CD14-positive monocyte (primary cell): ENCODE measurements at places on chromosomes 3 and 15. TPM values are rescaled to one million over a fixed set of nuclear protein-coding genes. Genes with fewer than 3 reads are reported as not detected.

GRCh38 chr3:103918336-103918735 is 1448.4 kb upstream of the ALCAM start:
- no peaks in the 10 kb centered on the region for H3K4me1 ChIP-seq
- no peak for DNase-seq
- no peaks in the 10 kb centered on the region for H3K36me3 ChIP-seq

GRCh38 chr3:39080026-39080425 is 27.4 kb downstream of the GORASP1 start:
- H3K27ac ChIP-seq = no peak overlapping the region
- no peak overlapping the region for H3K4me3 ChIP-seq
- DNase-seq = no peak

DNA sequence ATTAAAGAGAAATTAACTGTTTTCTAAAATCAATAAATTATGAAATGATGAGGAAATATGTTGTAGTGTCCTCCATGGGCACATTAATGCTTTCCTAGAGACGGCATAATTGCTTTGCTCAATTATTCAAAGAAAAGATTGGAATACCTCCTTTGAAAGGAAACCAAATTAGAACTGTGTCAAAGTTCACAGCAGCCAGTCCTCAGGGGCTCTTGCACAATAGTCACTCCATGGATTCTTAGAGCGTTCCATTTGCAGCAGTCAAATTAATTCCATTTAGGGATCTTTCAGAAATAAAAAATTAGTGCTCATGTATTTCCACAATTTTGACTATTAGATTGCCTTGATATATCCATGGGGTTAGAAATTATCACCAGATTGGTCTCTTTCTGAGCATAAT is 841.6 kb upstream of the DPPA4 start:
- H3K4me1 ChIP-seq = no peaks in the 10 kb centered on the region
- no peaks in the 10 kb centered on the region for H3K36me3 ChIP-seq
- H3K27ac ChIP-seq = no peak overlapping the region
- no peaks in the 10 kb centered on the region for H3K27me3 ChIP-seq

DNA sequence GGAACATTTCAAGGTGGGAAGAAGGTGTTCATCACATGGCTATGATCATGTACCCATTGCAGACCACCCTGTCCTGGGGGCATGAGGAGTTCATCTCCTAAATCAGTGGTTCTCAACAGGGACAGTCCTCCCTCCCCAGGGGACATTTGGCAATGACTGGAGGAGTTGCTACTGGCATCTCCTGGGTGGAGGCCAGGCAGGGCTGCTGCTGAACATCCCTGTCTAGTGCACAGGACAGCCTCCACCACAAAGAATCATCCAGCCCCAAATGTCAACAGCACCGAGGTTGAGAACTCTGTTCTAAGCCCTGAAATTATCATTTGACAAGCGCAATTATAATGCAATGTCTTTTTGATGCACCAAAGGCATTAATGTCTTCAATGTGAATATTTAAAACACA is 4.4 kb upstream of the DNAJB8 start:
- H3K27ac ChIP-seq = no peak overlapping the region
- no peaks in the 10 kb centered on the region for H3K4me1 ChIP-seq
- no peak for DNase-seq

DNA sequence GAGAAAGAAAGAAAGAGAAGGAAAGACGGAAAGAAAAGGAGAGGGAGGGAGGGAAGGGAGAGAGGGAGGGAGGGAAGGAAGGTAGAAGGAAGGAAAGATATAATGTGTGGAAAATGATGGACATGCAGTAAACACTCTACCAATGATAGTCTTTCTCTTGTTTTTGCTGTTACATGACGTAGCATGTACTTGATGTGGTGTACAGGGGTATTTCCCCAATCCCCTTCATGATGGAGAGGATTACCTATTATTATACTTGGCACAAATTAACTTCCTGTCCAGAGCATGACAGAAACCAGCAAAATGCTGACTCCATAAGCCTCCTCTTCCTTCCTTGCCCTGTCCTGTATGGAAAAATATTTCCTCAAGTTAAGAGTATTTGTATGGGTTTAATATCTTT is 124.4 kb downstream of the B3GALNT1 start:
- H3K4me3 ChIP-seq = peak overlapping the region; percentile 49
- peaks cover 62% of the 10 kb centered on the region for H3K4me1 ChIP-seq
- DNase-seq = peak; percentile 70

GRCh38 chr3:31247850-31248562 is 284.7 kb upstream of the STT3B start:
- H3K27me3 ChIP-seq = no peaks in the 10 kb centered on the region
- H3K4me1 ChIP-seq = peaks cover 3% of the 10 kb centered on the region
- no peak overlapping the region for H3K27ac ChIP-seq
- DNase-seq = no peak
- no peak overlapping the region for H3K4me3 ChIP-seq
- H3K36me3 ChIP-seq = no peaks in the 10 kb centered on the region

- no peak overlapping the region for H3K4me3 ChIP-seq
- no peaks in the 10 kb centered on the region for H3K36me3 ChIP-seq
- H3K4me1 ChIP-seq = no peaks in the 10 kb centered on the region
- peaks cover 39% of the 10 kb centered on the region for H3K27me3 ChIP-seq
- H3K27ac ChIP-seq = no peak overlapping the region
Observed at GRCh38 chr15:73754461-73754860, 1.3 kb upstream of the INSYN1 start.

DNA sequence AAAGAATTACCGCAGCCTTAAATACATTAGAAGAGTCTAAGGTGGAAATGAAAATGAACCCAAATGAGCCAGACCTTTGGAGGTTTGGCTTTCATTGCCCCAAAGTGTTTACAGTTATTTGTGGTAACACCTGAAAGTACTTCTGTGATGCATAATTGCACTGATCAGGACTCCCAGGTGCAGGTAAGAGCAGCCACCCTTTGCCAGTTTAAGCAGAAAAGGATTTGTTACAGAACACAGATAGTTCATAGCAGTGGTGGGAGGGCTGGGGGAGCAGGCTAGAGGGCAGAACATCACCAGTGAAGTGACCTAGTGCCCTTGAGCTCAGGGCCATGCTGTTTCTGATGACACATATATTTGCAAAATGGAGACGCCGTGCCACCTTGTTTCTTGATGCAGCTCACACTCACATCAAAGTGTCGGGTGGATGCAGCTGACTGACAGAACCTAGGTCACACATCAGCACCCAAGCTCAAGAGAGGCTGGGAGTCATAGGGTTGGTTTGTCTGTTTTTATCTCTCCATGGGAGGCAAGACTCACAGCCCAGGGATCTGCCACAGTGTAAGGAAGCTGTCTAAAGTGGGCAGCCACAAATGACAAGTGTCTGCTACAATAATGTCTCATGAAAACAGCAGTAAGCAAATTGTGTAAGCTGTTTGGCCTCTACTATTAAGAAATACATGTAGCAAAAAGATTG is 49.1 kb downstream of the NEK11 start:
- no peaks in the 10 kb centered on the region for H3K36me3 ChIP-seq
- no peaks in the 10 kb centered on the region for H3K4me1 ChIP-seq
- H3K27me3 ChIP-seq = no peaks in the 10 kb centered on the region
- H3K27ac ChIP-seq = no peak overlapping the region

DNA sequence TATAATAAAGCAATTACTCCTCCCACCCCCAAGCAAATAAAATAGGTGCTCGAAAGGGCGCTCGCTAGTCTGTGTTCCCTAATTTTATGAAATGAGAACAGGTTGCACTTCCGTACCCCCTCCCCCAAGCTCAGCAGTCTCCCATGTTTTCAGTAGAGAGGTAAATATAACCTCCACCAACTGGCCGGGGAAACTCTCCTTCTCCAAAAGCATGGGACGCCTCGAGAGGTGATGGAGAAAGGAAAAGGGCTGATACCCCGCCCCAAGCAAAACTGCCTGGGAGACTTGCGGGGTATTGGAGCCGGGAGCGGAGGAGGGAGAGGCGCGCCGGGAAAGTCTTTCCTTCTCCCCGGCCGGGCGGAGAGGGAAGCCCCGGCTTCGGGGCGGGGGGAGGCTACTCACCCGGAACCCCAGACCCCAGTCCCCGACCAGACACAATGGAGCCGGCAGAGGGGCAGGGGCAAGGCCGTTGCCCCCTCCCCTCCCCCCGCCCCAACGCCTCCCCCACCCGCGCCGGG is 605 bp downstream of the DCUN1D1 start:
- no peaks in the 10 kb centered on the region for H3K27me3 ChIP-seq
- H3K4me3 ChIP-seq = peak overlapping the region; percentile 91
- peak overlapping the region; percentile 86 for H3K27ac ChIP-seq
- DNase-seq = peak; percentile 44

GRCh38 chr15:40600956-40601355 is 6.9 kb downstream of the KNL1 start:
- H3K27ac ChIP-seq = no peak overlapping the region
- no peak for DNase-seq
- no peak overlapping the region for H3K4me3 ChIP-seq
- H3K36me3 ChIP-seq = peaks cover 21% of the 10 kb centered on the region
- H3K4me1 ChIP-seq = no peaks in the 10 kb centered on the region

DNA sequence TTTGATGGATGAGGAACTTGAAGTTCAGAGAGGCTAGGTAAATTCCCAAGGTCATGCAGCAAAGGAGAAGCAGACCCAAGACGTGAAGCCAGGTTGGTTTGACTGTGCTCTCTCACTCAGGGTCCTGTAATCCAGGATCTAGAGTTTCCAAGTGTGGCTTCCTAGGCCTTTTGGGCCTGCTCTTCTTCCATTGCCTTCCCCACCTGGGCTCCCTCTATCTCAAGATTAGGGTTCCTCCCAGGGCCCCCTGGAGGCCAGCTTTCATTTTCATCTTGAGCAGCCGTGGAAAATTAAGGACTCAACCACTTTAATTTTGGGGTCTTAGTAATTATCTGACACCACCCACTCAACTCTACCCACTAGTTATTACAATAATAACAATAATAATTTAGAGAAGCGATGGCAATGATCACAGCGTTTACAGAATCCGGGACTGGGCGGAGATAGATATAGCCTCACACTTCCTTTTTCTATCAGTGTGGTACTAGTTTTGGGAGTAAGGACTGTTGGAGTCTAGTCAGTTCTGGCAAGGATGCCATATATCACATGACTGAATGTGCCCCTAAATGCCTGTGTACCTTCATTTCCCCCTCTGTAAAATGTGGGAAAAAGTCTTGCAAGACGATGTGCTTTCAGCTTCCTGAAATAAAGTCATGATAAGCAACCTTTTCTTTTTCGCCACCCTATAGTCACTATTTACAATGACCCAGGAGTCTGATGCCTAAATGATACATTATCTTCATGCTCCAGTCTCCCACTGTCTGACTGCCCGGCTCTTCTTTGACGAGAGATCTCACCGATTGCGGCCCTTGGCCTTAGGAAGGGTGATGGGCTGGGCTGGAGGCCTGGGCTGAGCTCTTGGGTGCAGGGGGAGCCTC is 30.2 kb upstream of the MAGEF1 start:
- H3K36me3 ChIP-seq = no peaks in the 10 kb centered on the region
- H3K27ac ChIP-seq = no peak overlapping the region
- H3K4me1 ChIP-seq = peaks cover 10% of the 10 kb centered on the region
- H3K4me3 ChIP-seq = no peak overlapping the region
- no peaks in the 10 kb centered on the region for H3K27me3 ChIP-seq

DNA sequence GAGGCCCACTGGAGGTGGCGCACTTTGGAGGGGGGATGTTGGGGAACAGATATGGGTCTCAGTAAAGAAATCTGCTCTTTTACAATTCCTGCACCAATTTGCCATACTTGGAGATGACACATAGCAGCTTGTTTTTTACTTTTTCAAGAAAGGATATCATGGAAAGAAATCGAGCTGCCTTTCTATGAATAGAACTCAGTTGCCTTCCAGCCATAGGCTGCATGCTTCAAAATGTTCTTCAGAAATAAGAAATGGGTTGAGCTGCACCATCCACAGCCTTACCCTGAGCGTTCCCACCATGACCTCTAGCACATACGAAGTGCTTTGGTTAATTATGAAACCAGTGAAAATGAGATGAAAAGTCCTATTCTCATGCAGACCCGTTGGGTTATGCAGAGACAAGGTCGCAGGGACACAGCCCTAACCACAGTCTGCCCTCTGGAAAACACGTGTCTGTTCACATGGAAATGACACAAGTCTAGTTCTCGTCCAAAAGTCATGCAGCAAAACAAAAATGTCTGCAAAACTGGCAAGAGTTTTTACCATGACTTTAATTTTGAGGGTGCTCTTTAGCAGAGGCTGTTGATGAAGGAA is 36.3 kb downstream of the NGRN start:
- peaks cover 11% of the 10 kb centered on the region for H3K4me1 ChIP-seq
- H3K36me3 ChIP-seq = no peaks in the 10 kb centered on the region
- H3K27me3 ChIP-seq = no peaks in the 10 kb centered on the region
- no peak overlapping the region for H3K27ac ChIP-seq

DNA sequence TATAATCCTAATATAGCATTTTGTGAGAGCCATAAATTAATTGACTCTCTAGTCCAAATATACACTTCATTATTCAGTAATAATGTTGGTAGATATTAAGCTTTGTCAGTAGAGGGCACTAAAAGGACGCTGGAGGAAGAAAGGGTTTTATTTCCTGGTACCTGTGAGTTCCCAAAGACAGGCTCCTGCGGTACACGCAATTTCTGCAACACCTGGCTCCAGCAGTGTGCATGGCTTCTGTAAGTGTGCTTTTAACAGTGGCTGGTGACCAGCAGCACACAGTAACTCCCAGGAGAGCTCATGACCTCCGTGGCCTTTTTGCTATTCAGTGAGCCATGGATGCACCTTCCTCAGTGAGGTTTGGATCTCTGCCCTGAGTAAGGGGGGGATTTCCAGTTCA is 338.3 kb upstream of the ZNF385D start:
- no peak overlapping the region for H3K4me3 ChIP-seq
- H3K27me3 ChIP-seq = no peaks in the 10 kb centered on the region
- DNase-seq = no peak
- H3K36me3 ChIP-seq = no peaks in the 10 kb centered on the region
- H3K27ac ChIP-seq = no peak overlapping the region

DNA sequence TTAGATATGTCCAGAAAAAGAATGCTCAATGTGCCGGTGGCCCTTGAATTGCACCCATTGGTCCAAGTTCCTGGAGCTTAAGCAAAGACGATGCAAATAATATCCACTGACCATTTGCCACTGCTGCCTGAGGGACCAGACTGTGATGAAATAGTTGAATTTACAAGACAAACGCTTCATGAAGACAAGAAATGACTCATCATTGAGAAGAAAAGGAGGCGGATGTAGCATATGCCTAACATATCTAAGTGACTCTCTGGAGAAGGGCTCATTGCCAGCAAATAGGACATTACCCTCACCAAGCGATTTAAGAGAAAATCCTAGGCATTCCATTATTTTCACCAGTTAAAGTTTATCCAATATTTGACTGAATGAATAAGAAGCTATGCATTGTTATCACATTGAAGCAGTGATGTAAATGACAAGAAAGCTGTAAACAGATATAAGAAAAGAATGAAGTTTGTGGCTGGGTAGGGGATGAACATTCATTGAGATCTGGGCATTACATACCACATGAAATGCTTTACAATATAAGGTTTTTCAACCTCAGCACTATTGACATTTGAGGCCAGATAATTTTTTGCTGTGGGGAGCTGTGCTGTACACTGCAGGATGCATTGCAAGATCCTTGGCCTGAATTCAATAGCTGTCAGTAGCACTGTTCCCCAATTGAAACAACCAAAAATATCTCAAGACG is 48.9 kb upstream of the CPNE4 start:
- no peak overlapping the region for H3K4me3 ChIP-seq
- DNase-seq = no peak
- no peaks in the 10 kb centered on the region for H3K4me1 ChIP-seq

- H3K4me1 ChIP-seq = peaks cover 33% of the 10 kb centered on the region
- no peak overlapping the region for H3K27ac ChIP-seq
- DNase-seq = peak; percentile 94
- H3K36me3 ChIP-seq = no peaks in the 10 kb centered on the region
- H3K27me3 ChIP-seq = peaks cover 2% of the 10 kb centered on the region
Observed at GRCh38 chr3:140842984-140843649, 98.5 kb upstream of the SLC25A36 start.

Gene GOLGA6L6
- polyA plus RNA-seq = not detected

Gene CLPX
- polyA plus RNA-seq = 24.9 TPM

Gene SLC9C1
- not detected in 2 replicates for polyA plus RNA-seq

Gene AP3B2
- polyA plus RNA-seq = not detected

Gene WDR82
- polyA plus RNA-seq = 33.4 TPM

Gene BOC
- polyA plus RNA-seq = not detected in 2 replicates

Gene CCDC14
- 1.1 TPM for polyA plus RNA-seq

Gene TMCC1
- polyA plus RNA-seq = 5.0 TPM

Gene SLC51B
- polyA plus RNA-seq = not detected in 2 replicates
